Fibroblast of skin of abdomen (primary cell): ENCODE measurements at places on chromosomes 16 and 17.
A peak's percentile ranks its signal among the peaks of the same experiment; 100 is the strongest.

DNA sequence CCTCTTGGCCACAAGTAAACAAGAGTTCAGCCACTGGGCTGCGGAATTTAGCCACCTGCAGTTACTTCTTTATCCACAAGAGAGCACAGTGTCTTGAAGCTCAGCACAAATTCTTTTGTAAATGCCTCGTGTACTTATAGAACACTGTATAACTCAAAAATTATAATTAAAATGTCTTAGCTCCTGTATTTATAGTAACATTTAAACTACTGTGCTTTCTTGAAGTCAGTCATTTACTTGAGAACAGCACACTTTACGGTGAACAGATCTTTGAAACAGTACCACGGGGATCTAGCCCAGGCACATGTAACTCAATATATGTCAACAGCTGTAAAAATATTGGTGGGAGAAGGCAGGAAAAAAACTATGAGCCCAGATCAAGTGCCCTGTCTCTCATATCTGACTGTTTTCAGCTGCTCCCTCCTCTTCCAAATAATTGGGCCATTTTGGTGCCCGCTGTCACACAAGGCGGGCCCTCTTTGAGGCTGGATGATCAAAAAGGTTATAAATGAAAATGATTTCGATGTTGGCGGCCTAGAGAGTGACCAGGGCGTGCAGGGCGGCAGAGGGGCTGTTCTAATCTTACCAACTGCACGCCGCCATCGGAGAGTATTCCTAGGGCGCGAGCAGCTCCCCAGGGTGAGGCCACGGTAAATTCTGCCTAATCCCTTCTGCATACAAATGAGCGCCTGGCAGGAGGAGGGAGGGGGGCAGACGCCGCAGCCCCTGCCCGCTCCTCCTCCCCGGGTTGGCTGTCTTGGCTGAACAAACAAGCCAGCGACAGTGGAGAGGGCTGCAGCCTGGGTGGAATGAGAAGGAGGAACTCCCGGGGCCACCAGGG is 183.2 kb downstream of the C16orf78 start:
- DNase-seq: peak; percentile 25

DNA sequence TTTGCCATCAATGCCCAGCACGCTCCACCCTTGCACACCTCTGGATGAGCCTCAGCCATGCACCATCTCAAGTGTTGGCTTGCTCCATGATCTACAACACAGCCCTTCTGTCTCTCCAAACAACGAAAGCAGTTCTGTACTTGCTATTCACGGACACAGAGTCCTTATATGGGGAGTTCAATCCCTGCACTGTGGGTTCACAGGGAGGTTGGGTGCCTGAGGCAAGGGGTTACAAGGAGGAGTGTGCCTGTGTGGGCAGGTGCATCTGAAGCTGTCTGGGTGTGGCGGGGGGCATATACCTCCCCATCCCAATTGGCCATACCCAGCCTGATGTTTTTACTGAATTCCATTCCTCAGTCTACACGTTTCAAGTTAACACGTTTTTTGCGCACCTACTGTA is 5.6 kb downstream of the RUNDC3A start:
- DNase-seq: no peak

DNA sequence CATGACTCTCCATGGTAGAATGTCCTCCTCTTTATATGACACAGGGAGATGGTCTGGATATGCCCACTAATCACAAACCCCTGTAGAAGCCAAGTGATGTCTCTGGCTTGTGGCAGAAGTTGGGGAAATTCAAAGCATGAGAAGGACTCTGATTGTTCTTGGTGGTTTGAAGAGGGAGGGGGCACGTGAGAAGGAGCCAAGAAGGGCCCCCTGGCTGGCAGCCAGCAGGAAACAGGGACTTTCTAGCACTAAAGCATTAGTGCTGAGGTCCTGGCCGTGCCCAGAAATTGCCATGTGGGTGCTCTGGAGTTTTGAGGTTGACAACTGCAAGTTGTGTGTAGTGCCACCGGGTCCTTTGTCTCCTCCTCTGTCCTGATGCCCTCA is 199.9 kb downstream of the LGALS9B start:
- DNase-seq: no peak

DNA sequence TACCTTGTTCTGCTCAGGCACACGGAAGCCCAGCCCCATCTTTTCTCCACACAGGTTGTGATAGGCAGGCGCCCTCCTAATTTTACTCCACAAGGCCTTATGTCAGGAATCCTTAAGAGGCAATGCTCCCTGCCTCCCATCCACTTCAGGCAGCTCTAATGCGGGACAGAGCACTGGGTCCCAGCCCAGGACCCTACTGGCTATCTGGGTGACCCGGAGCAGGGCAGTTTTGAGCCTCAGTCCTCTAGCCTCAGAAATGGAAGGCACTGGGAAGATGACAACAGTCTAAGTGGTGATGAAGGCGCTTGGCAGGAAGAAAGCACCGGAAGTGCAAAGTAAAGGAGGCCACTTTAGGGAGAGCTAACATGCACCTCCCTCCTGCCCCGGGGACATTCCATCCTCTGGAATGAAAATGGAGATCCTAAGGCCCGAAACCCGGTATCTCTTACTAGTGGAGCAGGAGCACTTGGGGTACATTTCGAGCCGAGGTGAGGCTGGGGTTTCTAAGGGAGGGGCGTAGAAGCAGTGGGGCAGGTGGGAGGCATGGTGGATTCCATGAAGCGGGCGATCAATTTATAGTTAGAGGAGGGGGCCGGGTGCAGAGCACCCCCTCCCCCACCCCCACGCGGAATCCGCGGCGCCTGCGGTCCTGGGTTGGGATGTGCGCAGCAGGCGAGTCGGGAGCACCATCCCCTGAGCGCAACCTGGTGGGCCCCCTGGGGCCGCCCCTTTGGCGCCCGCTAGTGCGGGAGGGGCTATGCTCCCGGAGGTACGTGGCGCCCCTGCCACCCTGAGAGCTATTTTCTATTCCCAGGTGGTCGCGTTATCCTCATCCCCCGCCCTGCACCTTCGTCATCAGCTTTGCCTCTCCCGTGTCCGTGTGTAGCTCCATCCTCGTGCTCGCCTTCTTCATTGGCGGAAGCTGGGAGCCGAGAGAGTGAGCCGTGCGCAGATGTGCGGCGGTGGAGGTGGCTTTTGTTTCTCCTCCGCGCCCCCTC is 4.9 kb downstream of the MT1F start:
- no peak for DNase-seq

DNA sequence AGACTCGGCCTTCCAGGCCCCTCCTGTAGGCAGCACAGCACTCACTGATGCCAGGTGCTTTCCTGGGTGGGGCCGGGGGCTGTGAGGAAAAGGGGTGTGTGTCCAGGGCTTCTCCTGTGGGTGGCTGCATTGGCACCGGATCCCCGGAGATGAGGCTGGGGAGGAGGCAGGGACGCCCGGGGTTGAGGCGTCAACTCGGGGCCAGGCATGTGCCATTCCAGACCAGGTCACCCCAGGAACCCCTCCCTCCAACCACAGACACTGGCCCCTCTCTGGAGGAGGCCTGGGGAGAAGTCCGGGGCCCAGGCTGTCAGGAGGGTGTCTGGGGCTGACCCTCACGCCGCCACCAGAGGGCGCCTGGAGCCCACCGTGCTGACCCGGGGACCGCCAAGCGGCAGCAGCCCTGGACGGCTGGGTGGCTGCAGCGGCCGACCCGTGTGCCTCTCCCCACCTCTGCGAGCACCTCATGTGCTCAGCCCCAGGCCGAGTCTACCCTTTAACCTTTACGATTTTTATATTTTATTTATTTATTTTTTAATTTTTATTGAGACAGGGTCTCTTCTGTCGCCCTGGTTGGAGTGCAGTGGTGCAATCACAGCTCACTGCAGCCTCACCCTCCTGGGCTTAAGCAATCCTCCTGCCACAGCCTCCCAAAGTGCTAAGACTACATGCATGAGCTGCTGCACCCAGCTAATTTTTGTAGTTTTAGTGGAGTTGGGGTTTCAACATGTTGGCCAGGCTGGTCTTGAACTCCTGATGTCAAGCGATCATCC is 3.2 kb upstream of the METRN start:
- peak; percentile 49 for DNase-seq
